ENCODE measurements at places on chromosomes 16 and 17.

DNA sequence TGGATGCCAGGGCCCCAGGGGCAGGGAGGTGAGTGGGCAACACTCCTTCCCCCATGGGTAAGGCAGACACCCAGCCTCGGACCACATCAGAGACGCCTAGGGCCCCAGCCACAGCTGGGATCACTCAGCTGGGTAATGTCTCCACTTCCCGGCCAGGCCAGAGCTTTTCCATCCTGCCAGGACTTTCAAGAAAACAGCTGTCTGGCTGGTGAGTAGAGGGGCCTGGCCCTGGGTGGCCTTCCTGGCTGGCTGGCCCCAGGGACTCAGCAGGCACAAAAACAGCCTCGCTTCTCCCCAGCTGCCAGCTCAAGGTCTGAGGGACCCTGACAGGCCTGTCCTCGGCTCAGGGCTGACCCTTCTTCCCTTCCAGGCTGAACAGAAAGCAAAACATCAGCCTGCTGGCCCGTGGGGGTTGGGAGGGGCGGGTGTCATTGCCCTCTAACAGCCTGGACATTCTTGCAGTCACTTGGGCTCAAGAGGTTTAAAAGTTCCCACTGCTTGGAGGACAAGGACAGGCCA lies 45.3 kb upstream of the JPH3 start:
- DNase-seq = no peak

DNA sequence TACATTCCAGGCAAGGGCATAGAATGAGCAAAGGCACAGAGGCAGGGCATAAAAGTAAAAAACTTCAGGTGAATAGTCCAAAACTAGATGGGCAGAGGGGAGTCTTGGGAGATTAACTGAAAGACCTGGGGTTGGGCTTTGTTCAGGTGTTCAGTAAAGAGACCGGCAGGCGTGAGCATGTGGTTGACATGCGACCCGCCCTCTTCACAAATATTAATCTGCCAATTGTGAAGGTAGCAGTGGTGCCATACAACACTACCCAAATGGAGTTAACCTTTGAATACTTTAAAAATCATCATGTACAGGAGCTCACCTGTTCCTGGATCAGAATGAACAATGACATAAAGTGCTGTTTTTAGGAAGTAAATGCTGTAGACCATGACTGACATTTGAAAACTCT lies 225.5 kb downstream of the LGALS9B start:
- DNase-seq = no peak

GRCh38 chr16:16189842-16190241 lies 33.5 kb downstream of the ABCC6 start:
- DNase-seq = no peak

GRCh38 chr16:52492789-52493357 lies 54.1 kb downstream of the TOX3 start:
- no peak for DNase-seq

- no peak for DNase-seq
Observed at GRCh38 chr17:31997005-31997404, 10.2 kb upstream of the LRRC37B start.

- DNase-seq = no peak
Observed at GRCh38 chr17:65987988-65988387, 203.9 kb downstream of the CEP112 start.

DNA sequence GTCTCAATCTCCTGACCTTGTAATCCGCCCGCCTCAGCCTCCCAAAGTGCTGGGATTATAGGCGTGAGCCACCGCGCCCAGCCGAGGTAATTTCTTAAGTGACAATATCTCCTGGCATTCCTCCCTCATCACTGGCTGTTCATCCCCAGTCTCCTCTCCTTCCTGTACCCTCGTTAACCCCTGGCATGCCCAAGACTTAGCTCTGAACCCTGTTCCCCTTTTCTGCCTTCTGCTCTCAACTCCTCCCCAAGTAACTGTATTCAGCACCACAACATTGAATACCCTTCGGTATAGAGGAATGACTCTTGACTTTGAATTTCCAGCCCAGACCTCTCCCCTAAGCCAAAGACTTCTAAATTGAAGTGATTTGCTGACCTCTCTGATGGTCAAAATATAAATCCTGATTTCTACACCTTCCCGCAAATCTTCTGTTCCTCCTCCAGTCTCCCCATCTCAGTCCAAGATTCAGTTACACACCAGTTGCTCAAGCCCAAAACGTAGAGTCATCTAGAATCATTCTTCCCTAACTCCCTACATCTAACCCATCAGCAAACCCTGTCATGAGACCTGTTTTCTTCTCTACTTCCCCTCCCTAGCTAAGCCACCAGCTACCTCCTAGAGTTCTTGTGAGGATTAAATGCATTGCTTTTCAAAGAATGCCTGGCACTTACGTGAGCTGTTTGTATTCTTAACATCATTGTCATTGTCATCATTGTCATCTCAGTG lies 14.8 kb downstream of the PMP22 start:
- DNase-seq = no peak

DNA sequence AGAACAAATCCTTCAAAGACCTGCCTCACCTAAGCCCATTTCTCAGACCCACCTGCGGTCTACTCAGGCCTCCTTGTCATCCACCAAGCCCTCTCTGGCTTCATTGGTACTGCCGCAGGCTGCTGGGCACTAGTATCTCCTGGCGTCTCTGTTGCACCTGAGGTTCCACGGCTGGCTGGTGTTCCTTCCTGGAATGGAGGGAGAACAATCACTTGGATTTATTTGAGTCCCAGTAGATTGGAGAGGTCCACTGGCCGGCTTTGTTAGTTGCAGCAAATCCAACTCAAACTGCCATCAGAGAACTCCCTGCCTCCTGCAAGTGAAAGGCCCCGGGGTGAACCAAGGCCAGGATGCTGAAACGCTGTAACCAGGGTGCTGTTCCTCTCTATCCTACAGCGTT lies 15.3 kb downstream of the MIS12 start:
- no peak for DNase-seq

DNA sequence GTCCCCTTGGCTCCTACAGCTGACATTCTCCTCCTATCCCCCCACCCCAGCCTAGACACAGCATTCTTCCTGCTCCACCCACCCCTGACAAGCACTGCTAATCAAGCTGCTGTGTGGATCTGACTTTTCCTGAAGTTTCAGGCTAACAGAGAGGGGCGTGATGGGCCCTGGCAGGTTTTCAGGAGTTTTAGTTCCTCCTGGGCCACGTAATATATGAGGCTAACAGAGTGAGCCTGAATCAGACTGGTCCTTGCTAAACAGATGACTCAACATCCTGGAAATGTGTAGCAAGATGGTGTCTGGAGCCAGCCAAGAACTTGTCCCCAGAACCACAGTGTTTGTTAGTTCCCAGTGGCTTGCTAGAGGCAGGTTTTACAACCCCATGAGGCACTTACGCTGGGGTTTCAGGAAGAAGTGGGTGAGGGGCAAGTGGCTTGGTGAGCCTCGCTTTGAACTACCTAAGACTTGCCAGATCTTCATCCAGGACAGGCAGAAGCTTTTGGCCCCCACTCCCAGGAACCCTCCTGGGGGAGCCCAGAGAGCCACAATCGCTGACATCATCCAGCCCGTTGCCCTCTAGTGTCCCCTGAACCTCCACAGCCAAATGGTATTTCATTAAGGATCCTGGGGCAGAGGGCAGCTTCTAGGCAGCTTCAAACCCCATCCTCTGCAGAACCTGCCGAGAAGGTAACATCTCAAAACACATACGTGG lies 15.9 kb downstream of the TMEM92 start:
- DNase-seq = no peak

- no peak for DNase-seq
Observed at GRCh38 chr16:81451753-81452680, 7.4 kb downstream of the CMIP start.

DNA sequence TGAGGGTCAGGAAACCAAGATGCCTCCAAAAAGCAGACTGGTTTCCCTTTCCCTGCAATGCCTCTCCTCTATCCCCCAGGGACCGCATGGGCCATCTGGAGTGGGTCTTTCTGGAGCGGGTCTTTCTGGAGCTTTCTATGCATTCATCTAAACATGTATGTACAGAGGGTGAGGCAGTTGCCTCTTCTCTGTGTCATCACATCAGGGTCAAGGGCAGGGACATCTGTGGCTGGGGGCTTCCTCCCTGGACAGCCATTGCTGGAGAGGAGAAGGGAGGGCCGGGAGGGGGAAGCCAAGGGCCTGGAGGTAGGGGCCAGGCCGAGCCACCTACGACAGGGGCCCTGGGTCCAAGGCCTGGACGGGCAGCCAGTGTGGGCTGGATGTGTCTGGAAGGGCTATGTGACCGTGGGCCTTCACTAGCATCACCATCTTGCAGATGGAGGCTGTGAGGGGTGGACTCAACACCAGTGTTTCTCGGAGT lies 840 bp downstream of the ADCY7 start:
- no peak for DNase-seq

GRCh38 chr17:14124854-14125253 lies 55.5 kb downstream of the COX10 start:
- no peak for DNase-seq

DNA sequence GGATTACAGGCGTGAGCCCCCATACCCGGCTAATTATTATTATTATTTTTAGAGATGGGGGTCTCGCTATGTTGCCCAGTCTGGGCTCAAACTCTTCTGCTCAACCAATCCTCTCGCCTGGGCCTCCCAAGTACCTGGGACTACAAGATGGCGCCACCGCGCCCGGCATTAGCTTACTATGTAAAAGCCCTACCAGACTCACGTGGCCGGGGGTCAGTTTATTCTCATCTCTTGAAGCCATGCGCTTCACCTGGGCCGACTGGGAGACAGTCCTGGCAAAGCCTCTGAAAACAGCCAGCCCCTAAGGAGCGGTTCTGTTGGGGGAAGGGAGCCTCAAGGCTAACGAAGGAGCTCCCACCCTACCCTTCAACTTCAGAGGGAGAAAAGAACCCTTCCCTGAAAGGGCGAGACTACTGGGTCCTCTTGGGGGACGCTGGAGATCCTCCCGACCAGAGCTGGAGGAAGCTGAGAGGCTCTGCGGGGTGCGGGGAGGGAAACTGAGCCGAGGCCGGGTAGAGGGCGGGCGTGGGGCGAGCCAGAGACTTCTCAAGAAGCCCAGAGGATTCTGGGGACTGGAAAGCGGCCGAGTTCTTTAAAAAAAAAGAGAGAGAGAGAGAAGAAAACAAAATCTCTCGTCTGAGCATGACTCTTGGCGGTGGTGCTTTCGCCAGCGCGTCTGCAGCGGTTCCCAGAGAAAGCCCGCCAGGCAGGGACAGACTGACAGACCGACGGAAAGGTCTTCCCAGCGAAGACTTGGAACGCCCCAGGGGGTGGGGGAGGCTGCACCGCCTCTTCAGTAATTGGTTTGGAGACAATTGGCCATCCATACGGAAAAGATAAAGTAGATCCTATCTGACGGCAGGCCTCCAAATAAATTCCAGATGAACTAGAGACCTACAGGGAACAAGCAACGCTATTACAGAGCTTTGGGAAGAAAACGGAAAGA lies 5.6 kb upstream of the TUBG2 start:
- DNase-seq = no peak

GRCh38 chr16:15613676-15614075 lies 29.3 kb downstream of the MARF1 start:
- DNase-seq = no peak

- no peak for DNase-seq
Observed at GRCh38 chr16:14672403-14672971, 21.6 kb downstream of the PLA2G10 start.

DNA sequence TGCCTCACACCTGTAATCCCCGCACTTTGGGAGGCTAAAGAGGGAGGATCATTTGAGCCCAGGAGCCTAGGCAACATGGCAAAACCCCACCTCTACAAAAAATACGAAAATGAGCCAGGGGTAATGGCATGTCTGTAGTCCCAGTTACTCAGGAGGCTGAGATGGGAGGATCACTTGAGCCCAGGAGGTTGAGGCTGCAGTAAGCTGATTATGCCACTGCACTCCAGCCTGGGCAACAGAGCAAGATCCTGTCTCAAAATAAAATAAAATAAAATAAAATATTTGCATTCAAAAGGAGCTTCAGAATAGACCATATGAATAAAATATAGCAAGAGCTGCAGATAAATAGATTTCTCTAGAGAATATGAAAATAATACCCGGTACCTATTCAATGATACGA lies 71.5 kb upstream of the ATF7IP2 start:
- no peak for DNase-seq

- no peak for DNase-seq
Observed at GRCh38 chr16:50306287-50306686, 39.9 kb downstream of the ADCY7 start.

GRCh38 chr17:16432017-16432416 lies 16.6 kb downstream of the TRPV2 start:
- no peak for DNase-seq

GRCh38 chr16:11757671-11758545 lies 15.3 kb upstream of the TXNDC11 start:
- no peak for DNase-seq

- DNase-seq = no peak
Observed at GRCh38 chr16:4529085-4530060, 9.2 kb downstream of the CDIP1 start.

- DNase-seq = no peak
Observed at GRCh38 chr17:44277976-44278375, 10.0 kb upstream of the SLC4A1 start.

DNA sequence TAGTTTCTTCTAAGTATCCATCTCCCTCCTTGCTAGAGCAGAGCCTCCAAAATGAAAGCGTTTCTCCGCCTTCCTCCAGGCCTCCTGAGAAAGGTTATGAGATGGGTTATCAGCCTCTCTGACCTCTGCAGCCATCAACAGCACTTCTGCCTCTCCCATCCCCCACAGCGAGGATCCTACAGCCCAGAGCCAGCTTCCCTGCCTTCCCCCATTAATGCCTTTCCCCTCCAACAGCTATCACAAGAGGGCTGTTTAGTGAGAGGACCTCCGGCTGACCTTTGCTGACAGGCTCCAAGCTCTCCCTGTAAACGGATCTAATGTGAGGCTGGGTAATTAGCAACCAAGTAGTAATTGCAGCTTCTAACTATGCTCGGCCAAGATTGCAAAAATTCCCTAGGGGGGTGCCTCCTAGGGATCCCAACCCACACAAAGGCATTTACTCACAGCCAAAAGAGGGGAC lies 55.8 kb downstream of the ZFHX3 start:
- no peak for DNase-seq

DNA sequence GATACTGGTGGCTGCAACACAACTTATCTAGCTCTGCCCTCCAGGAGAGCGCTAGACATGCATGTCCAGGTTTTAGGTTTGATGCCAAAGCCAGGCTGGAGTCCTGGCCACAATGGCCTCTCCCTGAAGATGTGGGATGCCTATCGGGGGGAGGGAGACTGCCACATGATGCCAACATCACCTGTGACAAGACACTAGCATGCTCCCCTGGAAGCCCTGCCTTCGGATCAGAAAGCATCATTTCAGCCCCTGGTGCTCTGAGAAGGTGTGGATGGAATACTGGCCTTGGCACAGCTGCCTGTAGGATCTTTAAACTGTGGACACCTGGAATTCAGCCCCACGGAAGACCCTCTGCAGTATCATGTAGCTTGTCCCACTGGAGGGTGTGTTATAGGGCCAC lies 93.5 kb downstream of the SHISA6 start:
- DNase-seq = no peak

GRCh38 chr16:47528431-47528830 lies 67.3 kb downstream of the PHKB start:
- no peak for DNase-seq

All from stimulated activated CD4-positive, alpha-beta T cell treated with anti-CD3 and anti-CD28 coated beads, Interleukin-1b, Interleukin-23, amount 100 ng/mL, for 1 hour (primary cell).